ENCODE measurements at places on chromosomes 3 and 15. TPM values are rescaled to one million over a fixed set of nuclear protein-coding genes. Genes with fewer than 3 reads are reported as not detected.

Gene SSR3
- total RNA-seq = 171 TPM

GRCh38 chr3:19898721-19899120, 35.3 kb downstream of the EFHB start:
- no peak for DNase-seq

DNA sequence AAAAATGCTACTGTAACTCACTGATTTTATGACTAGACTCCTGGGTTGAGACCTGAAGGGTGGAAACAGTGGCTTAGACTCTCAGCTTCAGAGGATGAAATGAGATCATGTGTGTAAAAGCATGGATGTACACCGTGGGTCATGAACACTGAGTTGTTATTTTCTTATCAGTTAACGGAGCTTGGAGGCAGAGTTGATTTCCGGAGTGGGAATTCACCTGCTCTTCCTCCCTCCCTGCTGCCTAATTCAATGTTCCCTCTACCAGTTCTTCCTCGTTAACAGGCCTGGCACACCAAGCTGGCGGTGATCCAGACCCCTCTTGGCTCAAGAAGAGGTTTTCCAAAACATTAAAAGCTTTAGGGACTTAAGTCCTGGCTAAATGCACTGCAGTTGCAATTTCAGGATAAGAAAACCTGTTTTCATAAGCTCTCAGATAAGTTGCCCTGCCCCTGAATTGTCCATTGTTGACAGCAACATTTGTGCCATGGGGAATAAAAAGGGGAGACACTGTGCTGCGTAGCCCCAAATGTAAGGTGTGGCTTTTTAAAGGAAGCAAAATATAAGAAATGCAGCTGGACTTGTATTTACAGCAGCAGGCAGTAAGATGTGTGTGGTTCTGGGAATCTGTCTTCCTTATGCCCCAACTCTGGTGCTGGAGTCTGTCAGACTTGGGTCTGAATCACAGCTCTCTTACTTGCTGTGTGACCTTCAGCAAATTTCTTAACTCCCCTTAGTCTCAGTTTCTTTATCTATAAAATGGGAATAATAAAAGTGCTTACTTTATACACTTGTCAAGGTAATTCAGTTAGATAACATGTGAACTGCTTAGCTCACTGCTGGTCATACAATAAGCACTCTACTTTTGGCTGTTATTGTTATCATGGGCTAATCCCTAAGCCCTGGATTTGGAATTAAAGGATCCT, 9.9 kb downstream of the PDIA5 start:
- no peak for DNase-seq

Gene MKRN3
- total RNA-seq = not detected

DNA sequence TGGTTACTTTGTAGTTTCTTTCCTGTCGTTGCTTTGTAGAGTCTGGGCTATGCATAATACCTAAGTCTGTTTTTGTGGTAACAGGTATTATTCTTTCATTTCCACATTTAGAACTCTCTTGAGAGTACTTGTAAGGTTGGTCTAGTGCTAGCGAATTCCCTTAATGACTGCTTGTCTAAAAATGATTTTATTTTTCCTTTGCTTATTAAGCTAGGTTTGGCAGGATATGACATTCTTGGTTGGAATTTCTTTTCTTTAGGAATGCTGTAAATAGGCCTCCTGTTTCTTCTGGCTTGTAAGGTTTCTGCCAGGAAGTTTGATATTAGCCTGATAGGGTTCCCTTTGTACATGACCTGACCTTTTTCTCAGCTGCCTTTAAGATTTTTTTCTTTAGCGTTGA, 70.1 kb upstream of the SGO1 start:
- DNase-seq = no peak

- no peak for DNase-seq
These were observed 2.4 kb downstream of the SIAH2 start for GRCh38 chr3:150760431-150761200.

DNA sequence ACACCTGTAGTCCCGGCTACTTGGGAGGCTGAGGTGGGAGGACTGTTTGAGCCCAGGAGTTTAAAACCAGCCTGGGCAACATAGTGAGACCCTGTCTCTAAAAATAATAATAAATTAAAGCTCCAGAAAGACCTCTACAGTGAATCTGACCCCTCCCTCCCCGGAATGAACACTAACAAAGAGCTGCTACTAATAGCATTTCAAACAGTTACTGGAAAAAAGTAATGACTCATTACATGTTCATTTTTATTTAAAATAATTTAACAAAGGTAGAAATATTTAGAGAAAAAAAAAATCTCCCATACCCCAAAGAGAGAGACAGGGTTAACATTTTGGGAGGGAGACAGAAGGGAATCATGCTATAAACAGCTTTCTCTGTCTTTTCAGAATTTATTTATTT, 2.2 kb upstream of the UBA3 start:
- DNase-seq = no peak

GRCh38 chr3:177314897-177315296, 117.6 kb upstream of the TBL1XR1 start:
- no peak for DNase-seq

DNA sequence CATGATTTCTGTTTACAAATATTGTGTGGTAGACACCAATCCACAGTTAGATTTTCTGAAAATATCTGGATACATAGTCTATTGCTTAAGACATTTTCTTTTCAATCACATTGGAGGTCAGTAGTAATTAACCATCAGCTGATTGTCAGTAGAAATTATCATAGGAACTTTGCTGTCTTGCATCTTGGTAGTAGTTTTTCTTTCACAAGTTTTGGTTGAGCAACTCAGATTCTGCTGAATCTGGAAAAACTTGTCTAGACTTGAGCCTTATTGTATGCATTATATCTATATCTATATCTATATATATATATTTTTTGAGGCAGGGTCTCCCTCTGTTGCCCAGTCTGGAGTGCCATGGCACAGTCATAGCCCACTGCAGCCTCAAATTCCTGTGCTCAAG, 4.0 kb downstream of the RAB11A start:
- DNase-seq = no peak
